Fibroblast of the aortic adventitia (primary cell): ENCODE measurements at places on chromosomes 6 and 20. TPM values are rescaled to one million over a fixed set of nuclear protein-coding genes. Genes with fewer than 3 reads are reported as not detected.

EDN1 gene
- 2.3 and 7.4 TPM in 2 replicates for total RNA-seq

- no peak for DNase-seq
Observed at GRCh38 chr6:28747083-28747630, 176.6 kb downstream of the TRIM27 start.

DNA sequence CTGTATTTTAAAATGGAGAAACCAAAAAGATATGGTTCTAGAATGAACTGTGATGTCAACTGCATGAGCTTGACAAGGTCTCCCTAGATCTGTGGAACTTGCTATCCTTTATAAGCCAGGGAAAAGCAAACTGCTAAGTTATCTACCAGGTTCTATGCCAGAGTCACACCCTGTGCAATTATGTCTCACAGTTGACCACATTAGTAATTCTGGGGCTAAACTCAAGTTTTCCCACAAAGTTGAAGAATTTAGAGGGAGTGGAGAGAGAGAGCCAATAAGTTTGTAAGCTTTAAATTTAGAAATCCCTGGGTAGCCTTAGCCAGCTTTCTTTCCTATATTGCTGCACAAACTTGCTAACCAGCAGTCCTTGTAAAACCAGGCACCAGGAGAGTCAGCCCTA, 407.0 kb upstream of the SASH1 start:
- no peak for DNase-seq

RSPH9 gene
- 0.18 and 0.57 TPM in 2 replicates for total RNA-seq

LST1 gene
- not detected in 2 replicates for total RNA-seq

- DNase-seq, result no peak
Observed at GRCh38 chr6:143634486-143634885, 43.3 kb upstream of the PHACTR2 start.
